ENCODE measurements at places on chromosomes 2 and 18.

GRCh38 chr2:95374921-95375471 lies 27.5 kb upstream of the FAHD2A start:
- no peak for DNase-seq

DNA sequence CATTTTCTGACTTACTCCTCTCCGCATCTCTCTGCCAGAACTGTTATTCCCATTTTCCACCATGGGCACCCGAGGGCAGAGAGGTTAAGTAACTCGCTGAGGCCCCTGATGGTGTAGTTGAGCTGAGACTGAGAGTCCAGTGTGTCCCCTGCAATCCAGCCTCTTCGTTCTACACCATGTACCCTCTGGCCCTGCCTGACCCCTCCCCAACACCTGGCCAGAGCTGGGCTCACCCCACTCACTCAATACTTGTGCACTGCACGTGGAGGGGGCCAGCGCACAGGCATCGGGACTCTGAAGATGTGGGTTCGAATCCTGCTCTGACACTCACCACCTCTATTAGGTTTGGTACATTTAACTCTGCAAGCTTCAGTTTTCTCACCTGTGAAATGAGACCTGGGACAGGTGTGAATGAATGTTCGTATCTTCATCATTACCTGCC lies 24.3 kb upstream of the FOSL2 start:
- no peak for DNase-seq

GRCh38 chr2:100470898-100471514 lies 724 bp downstream of the NMS start:
- peak; percentile 1 for DNase-seq

DNA sequence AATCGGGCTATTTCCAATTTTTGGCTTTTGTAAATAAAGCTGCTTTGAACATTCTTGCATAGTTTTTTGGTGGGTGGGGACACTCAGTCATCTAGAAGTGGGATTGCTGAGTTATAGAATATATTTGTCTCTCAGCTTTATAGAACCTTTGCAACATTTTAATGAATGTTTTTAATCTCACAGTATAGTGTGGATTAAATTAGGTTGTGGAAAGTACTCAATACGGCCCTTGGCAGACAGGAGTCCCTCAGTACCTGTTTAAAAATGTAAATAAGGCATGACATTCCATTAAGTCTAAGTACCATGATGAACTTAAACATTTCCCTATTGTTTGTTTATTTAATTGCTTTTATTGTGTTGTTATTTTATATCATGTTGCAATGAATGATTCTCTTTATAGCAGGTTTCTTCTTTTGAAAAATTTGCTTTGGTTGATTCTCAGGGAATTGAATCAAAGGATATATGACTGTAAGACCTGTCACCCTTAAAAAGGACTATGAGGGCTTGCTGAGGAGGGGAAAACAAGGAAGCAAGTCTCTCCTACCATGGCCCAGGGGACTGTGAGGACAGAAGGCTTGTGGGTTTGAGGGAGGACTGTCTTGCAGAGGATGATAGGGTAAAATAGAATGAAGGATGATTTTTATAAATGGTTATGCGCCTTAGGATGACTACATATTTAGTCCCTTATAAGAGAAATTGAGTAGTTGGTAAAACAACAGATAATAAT lies 165.1 kb downstream of the RPIA start:
- DNase-seq: no peak

DNA sequence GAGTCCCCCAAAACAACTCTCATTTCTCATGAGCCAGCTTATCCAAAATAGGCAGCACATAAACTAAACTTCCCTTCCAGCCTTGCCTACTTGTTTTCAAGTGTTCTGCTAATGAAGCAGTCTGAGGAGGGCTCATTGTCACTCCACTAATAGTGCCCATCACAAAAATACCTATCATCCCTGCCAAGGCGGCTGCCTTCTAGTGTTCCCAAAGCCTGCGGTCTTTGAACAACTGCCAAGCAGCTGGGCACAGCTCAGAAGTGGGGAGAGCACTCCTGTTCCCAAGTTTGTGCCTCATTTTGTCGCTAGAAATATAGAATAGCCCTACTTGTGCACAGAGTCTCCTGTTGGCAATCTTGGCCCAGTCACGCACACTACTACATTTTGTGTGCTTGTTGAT lies 50.3 kb downstream of the DTNA start:
- DNase-seq: no peak

DNA sequence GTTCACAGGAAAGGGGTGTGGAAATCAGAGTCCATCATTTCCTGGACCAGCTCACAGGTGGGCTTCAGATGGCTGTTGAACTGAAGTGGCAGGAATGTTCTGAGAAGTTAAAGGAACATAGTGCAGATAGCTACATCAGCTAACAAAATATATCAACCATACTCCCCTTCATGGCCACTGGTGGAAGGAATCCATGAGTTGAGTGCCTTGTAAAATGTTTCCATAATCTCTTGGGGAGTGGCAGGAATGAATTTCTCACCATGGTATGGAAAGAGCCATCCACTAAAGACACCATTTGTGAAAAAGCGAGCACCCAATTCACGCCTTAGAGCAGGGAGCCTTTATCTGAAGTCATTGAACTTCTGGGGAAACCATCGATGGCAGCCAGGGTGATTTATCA lies at the start of gene LINC00305:
Gene LINC00305 (minus strand): TSS at position 101 of the 400 bp plus-strand sequence.
- DNase-seq: no peak

DNA sequence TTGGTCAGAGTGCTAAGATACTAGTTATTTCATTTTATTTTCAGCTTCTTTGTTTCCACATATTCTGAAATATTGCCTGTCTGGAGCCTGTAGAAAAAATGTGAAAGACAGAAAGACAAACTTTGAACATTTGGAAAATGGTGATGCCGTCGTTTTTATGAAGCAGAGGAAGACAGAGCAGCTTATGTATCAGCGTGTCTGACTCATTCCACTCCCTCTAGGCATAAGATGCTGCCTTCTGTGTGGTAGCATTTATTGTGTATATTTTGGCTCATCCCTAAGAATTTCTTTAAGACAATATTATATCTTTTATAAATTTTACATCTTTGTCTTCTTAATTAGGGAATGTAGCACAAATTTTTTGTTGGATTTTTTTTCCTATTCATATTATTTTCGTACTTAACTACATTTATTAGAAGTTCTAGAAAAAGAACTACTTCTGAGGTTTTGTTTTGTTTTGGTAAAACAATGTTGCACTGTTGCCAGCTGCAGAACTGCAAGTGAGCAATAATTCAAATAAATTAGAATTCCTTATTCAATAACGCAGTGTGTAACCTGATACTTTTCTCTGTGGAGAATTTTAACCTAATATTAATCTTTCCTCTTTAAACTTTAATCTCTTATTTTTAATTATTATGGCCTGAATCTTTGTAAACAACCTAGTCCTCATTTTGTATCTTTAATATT lies 300.4 kb downstream of the ZNF407 start:
- DNase-seq: no peak

DNA sequence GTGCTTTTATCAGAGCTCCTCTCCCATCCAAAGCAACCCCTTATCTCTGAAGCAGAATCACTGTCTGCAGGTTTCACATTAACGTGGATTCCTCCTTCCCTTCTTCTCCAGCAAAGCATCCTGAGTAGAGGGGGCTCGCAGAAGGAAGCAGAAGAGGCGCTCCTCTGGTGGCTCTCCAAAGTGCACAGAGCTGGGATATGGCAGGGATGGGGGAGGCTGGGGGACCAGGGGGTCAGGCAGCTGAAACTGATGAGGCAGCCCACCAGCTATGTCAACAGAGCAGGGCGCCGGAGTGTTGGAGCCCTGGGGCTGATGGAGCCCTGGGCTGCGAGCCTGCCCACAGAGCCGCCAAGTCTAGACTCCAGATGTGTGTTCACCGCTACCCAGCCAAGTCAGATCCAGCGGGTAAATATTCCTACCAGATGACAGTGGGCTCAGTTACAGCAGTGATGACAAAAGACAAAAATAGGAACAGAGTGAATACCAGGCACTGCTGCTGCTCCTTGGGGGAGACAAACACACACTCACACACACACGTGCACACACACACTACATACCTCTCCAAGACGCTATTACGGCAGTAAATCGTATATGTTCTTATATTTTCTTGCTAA lies 678.3 kb upstream of the ID2 start:
- DNase-seq: no peak

DNA sequence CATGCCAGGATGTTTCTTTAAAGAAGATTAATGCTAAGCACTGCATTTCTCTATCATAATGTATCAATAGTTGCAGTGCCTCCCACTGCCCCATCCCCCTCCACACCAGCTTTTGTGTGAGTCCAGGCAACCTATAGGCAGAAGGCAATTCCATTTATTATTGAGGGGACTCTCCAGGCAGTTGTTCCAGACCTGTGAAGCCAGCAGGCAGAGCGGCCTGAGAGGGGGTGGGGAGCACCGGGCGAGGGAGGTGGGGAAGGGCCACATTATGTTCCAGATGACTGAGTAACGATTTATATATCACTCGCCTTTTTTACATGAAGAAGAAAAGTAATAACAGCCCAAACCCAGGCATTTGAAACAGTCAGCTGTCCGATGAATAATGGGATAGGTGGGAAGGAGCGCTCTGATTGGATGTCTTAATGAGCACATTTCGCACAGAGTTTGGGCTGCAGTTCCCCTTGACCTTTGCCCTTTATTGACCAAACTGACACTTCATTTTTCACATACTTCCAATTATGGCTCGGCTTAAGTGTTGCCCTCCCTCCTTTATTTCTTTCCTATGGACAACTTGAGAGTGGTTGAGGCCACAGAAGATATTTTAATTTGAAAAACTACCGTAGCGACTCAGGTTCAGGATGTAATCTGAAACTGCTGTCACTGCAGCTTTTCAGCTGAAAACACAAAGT lies 34.4 kb downstream of the MEIS1 start:
- no peak for DNase-seq

GRCh38 chr2:50597206-50597605 lies 434.7 kb downstream of the NRXN1 start:
- DNase-seq: no peak

GRCh38 chr2:25797620-25798488 lies 80.4 kb downstream of the ASXL2 start:
- no peak for DNase-seq

GRCh38 chr2:240286596-240286995 lies 146.1 kb upstream of the OTOS start:
- no peak for DNase-seq

- no peak for DNase-seq
Observed at GRCh38 chr18:37611614-37612279, 46.1 kb upstream of the CELF4 start.

DNA sequence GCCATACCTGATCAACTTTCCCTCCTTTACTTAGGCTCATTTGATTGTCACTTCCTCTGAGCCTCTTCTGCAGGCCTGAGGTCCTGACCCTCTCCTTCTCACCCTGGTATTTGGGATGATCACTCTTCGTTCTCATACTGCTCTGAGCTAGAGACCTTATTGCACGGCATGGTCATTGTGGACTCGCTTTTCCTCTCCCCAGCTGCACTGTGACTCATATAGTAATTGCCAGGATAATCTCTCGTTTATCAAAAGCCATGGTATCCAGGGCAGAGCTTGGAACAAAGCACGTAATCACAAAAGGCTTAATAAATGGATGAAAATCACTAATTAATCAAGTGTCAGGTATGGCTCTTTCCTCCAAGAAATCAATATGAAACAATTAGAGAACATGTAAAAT lies 40.9 kb upstream of the TRIB2 start:
- DNase-seq: no peak

GRCh38 chr2:181857483-181857882 lies 34.0 kb upstream of the ITPRID2 start:
- no peak for DNase-seq

DNA sequence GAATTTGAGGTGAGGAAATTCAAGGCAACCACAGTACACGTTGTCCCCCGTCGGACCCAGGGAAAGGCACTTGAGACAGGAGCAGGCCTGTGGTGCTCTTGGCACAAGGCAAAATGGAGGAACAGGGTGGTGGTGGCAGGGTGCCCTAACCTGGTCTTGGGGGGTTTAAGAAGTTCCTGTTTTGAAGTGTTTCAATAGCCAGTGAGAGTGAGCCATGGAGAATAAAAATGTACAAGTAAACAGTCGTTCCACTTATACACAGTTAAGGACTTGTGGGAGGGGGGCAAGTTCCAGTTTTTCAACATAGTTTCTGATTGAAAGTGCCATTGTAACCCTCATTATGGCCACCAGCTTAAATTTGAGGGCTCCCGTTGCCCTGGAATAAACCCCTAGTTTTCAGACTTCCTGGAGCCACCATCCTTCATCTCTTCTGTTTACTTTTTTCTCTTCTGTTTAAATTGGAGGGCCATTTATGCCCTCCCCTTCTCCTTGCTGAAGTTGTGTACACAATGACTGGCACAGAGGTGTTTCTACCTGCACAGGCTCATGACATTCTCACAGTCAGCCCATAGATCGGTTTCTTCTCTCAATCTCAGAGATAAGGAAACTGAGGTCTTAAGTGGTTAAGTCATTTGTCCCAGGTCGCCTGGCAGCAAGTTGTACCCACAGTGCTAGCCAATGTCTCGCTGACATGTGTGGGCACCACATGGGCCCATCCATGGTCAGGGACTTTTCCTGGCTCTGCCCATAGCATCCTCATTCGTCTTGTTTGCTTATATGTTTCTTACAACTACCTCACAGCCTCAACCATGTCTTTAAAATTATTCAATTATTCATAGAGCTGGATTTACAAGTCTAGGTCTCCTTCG lies 66.0 kb upstream of the ST3GAL5 start:
- no peak for DNase-seq

GRCh38 chr2:224055101-224055500 lies 16.0 kb upstream of the SERPINE2 start:
- DNase-seq: no peak

Measured in T-helper 1 cell (primary cell).